Stimulated activated CD4-positive, alpha-beta T cell treated with anti-CD3 and anti-CD28 coated beads, Interleukin-15, amount 100 ng/mL, for 24 hours (primary cell): ENCODE measurements at places on chromosomes 11 and 22.
A peak's percentile ranks its signal among the peaks of the same experiment; 100 is the strongest.

GRCh38 chr11:19013181-19013857 is 47.2 kb downstream of the MRGPRX2 start:
- no peak for DNase-seq

DNA sequence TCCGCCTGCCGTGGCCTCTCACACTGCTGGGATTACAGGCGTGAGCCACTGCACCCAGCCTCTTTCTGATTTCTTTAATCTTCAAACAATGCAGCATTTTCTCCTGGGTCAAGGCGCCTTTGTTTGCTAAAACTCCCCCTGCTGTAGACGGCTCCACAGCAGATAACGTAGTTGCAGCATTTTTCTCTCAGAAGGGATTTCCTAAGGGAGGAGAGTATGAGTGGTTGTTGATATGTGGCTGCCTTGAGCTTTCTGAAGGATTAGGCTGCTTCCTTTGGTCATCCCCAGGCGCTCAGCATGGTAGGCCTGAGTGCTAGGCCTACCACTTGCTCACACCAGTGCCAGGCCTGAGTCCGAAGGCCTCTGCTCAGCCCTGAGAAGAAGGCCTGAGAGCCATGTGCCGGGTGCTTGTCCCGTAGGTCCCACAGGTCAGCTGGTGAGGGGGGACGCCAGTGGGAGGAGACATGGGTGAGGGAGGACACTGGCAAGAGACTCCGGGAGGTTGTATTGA is 18.1 kb downstream of the SMARCB1 start:
- DNase-seq, result no peak

DNA sequence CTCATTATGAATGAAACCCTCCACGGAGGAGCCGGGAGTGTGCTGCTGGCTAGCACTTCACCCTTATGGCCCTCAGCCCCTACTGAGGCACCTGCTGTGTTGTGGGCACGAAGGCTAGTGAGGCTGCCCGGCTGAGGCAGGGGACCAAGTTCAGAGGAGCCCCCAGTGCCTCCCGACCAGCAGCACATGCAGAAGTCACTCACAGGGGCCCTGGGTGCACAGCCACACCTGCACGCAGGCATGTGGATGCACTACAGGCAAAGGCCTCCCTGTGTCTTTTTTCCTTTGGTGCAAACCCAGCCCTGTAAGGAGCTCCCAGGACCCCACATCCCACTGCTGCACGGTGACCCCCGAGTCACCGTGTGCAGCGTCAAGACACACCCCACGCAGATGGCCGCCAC is 261.5 kb downstream of the BRD1 start:
- no peak for DNase-seq

GRCh38 chr11:103736315-103737036 is 300.0 kb upstream of the DDI1 start:
- DNase-seq, result no peak

DNA sequence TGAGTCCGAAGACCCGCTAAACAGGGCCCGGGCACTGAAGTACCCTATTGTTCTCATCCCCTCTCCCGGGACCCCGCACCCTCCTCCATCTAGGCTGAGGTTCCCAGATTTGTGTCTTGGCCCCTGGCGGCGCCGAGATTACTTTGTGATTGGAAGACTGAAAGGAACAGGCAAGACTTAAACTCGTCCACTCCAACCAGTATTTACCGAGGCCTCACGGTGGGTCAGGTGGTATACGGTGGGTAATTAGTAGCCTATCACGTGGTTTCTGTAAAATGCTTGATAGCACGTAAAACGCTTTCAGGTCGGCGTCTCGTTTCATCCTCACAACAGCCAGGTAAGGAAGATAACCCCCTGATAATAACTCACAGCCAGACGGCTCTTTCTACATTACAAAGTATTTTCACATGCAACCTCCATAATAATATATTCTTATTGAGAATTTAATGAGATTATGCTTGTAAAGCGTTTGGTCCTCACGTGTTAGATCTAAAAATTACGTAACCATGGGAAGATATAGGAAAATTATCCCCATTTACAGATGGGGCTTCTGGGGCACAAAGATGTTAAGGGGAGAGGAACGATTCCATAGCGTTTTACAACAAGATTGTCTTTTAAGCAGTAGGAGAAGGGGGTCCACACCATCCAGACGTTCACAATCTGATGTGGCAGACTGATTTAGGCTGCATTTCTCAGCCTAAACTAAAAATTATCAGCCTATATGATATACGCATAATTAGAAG is 642 bp upstream of the PIK3C2A start:
- DNase-seq, result peak; percentile 58

GRCh38 chr11:5624489-5625279 is at the start of gene TRIM34:
Gene TRIM34 (plus strand): TSS chr11:5625001. CDS start chr11:5632332, 7,331 bp downstream.
- peak; percentile 67 for DNase-seq

- DNase-seq, result no peak
These were observed 29.2 kb upstream of the CRYBB3 start for GRCh38 chr22:25170426-25170980.

DNA sequence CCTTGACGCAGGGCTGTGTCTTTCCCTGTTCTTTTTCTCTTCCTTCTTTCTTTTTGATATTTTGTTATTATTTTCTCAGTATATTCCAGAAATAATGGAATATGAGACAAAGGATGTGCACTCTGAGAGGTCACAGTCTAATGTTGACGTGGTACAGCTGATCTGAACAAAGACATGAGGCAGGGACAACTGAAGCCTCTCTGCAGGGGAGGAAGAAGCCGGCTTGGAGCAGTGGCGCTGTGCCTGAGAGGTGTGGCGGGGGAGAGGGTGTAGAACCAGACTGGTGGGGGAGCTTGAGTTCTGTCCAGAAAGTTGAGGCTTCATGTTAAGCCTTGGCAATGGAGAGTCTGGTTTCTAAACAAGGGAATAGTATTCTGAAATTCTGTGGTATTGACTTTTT is 34.7 kb downstream of the ADAMTS15 start:
- DNase-seq, result no peak

- DNase-seq, result no peak
These were observed 4.9 kb downstream of the CWC15 start for GRCh38 chr11:94968334-94968958.
